GM23338 (cell line): ENCODE measurements at places on chromosomes 3 and 15. TPM values are rescaled to one million over a fixed set of nuclear protein-coding genes. Genes with fewer than 3 reads are reported as not detected.
A peak's percentile ranks its signal among the peaks of the same experiment; 100 is the strongest.

The MESP2 gene
- total RNA-seq, result 0.16 and 1.3 TPM in 2 replicates

The DZIP1L gene
- total RNA-seq, result 11.4 and 19.5 TPM in 2 replicates

DNA sequence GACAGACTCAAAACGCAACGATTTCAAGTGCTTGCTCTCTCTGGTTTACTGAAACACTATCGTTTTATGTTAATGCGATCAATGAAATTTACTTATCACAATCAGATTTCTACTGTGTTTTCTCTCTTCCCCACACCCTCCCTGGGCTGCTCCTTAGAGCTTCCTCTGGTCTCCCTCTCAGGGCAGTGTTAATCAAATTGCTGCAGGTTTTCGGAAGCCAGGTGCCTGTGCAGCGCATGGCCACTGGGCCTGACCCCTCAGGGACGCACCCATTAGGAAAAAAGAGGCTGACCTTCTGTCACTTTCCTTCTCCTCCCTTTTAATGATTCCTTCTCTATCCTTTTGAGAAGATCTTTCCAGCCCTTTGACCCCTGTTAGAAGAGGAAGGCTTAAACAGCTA, 134.5 kb upstream of the ONECUT1 start:
- no peaks in the 10 kb centered on the region for H3K27me3 ChIP-seq
- no peak overlapping the region for H3K27ac ChIP-seq
- peak; percentile 15 for DNase-seq
- no peaks in the 10 kb centered on the region for H3K4me1 ChIP-seq
- no peaks in the 10 kb centered on the region for H3K36me3 ChIP-seq
- no peak overlapping the region for H3K4me3 ChIP-seq

DNA sequence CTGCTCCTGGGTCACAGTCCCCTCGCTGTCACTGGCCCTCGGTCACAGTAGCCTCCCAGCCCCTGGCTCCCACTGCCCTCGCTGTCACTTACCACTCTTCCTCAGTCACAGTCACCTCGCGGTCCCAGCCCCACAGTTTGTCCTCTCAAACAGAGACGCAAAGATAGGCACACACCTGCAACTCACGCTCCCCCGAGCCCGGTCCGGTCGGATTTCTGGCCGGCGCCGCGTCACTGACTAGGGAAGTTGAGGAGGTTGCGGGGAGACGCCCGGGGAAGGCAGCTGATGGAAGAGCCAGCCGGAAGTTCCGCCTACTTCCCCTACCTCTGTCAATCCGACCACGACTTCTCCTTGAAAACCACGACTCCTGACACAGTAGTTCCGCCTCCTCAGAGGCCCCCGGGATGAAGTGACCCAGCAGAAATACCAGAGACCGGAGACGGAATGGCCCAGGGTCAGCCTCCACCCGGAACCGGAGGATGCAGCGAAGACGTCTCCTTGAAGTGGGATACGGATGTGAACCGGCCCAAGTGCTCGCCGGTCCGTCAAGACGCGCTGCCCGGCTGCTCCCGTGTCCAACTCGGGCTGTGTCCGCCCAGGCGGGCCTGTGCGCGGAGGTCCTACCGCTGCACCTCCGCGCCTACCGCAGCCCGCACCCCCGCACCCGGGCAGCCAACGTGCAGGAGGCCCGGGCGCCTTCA, at the start of gene PCYT1A:
Gene PCYT1A, minus strand, starts transcription at position 287 of the 701 bp plus-strand sequence. CDS start 17,195 bp downstream, outside the sequence.
- no peaks in the 10 kb centered on the region for H3K27me3 ChIP-seq
- H3K4me1 ChIP-seq, result peaks cover 10% of the 10 kb centered on the region
- H3K27ac ChIP-seq, result peak within 1 kb of the TSS; percentile 89
- H3K4me3 ChIP-seq, result peak within 1 kb of the TSS; percentile 92
- peak; percentile 98 for DNase-seq

GRCh38 chr3:157327837-157328236, 108.8 kb upstream of the PTX3 start:
- DNase-seq, result no peak
- H3K27me3 ChIP-seq, result no peaks in the 10 kb centered on the region
- H3K27ac ChIP-seq, result no peak overlapping the region
- no peak overlapping the region for H3K4me3 ChIP-seq

DNA sequence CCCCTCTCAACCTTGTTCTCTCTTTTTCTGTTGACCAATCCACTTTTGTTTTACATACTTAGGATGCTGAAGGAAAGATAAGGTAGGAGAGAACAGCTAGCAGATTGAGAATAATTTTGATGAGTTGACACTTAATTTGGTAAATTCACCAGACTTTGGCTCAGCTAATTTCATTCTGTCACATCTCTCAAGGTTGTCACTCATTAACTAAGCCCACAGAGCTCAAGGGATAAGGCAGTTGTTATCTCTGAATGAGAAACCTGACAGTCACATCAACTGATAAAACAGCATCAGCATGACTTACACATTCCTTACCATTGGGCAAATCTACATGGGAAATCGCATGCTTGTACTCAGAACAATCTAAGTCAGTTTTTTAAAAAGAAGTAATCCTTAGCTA, 591.4 kb downstream of the NLGN1 start:
- no peak for DNase-seq
- H3K27me3 ChIP-seq, result no peaks in the 10 kb centered on the region
- H3K4me1 ChIP-seq, result no peaks in the 10 kb centered on the region
- H3K27ac ChIP-seq, result no peak overlapping the region
- no peaks in the 10 kb centered on the region for H3K36me3 ChIP-seq
- no peak overlapping the region for H3K4me3 ChIP-seq

DNA sequence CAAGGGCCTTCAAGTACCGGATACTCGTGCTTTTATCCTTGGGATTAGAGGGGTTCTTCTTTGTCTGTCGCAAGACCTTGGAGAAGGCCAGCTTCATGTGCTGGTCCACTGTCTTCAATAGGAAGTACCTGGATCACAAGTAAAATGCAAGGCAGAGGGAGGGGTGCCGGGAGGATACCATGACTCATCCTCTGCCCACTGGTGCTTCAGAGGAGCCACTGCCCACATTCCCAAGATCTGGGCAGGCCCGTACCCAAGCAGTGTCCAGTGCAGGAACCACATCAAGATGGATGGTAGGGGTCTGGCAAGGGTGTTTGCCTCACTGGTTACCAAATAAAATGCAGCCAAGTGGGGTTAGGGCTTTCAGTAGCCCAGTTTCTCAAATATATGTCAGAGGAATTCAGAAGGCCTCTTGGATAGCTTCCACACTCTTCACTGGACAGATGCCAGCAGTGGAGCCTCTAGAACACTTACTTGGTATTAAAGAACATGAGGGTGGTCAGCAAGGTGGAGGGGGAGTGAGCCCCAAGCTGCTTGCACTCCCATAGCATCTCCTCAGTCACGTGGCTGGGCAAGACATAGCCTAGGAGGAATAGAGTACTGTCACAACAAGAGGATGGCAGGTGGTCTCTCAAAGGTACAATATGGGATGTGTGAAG, 3.6 kb upstream of the IMPDH2 start:
- no peak for DNase-seq
- H3K4me3 ChIP-seq, result no peak overlapping the region
- H3K27ac ChIP-seq, result no peak overlapping the region
- H3K4me1 ChIP-seq, result peaks cover 7% of the 10 kb centered on the region; the same call in 1 of the 2 replicates
- peaks cover 44% of the 10 kb centered on the region for H3K36me3 ChIP-seq
- H3K27me3 ChIP-seq, result no peaks in the 10 kb centered on the region

DNA sequence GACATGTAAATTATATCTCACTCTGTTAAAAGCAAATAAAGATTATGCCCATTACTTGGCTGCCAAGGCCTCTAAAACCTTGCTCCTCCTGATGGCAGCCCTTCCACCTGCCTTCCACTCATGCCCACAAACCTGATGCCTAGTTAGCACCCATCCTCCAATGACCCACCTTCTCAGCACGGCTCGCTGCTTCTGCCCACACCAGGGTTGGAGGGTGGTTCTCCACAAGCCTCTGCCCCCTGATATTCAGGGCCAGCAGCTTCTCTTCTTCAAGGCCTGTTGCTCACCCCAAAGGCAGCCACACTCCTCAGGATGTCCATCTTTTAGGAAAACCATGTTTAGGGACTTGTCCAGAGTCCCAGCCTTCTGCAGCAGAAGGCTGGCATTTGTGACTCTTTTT, 263.4 kb upstream of the TLE3 start:
- no peak for DNase-seq
- no peak overlapping the region for H3K27ac ChIP-seq

DNA sequence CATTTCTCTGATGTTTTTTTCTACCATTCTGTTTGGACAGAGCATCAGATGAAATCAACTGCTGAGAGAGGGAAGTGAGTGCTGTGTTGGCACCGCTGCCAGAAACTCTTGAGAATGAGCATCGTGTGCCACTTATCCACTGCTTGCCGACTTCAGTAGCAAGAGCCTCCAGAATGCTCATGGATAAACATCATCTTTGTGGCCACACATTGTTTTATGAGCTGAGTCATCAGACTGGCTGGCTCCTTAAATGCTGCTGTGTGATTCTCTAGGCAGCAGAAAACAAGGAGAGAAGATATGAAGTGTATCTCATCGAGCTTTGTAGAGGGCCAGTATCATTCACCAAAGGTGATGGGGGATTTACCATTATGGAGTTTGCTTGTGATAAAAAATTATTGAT, 3.4 kb upstream of the DOCK3 start:
- H3K4me3 ChIP-seq, result no peak overlapping the region
- H3K27me3 ChIP-seq, result peaks cover 25% of the 10 kb centered on the region
- no peaks in the 10 kb centered on the region for H3K36me3 ChIP-seq
- 0 out of 2 replicates have a peak, but pooled peaks cover 7% of the 10 kb centered on the region for H3K4me1 ChIP-seq
